A549 (cell line): ENCODE measurements at places on chromosomes 16 and 17.

- DNase-seq: no peak
These were observed 705 bp downstream of the FOXK2 start for GRCh38 chr17:82519971-82520903.

DNA sequence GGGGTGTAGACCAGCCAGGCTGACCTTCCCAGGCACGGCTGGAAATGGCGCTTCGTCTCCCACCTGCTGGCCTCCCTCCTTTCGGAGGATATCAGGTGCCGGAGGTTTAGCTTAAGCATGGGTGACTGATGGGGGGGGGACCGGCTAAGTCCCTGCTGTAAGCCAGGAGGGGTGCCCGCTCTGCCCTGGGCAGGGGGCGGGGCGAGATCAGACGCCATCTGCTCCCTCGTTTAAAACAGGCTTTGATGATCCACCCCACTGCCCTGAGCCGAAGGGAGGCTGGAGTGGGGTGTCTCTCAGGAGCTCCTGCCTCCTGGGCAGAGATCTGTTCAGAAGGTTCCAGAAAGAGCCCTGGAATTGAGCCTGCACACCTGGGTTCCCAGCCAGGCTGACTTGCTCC lies 26.0 kb downstream of the C16orf74 start:
- no peak for DNase-seq

DNA sequence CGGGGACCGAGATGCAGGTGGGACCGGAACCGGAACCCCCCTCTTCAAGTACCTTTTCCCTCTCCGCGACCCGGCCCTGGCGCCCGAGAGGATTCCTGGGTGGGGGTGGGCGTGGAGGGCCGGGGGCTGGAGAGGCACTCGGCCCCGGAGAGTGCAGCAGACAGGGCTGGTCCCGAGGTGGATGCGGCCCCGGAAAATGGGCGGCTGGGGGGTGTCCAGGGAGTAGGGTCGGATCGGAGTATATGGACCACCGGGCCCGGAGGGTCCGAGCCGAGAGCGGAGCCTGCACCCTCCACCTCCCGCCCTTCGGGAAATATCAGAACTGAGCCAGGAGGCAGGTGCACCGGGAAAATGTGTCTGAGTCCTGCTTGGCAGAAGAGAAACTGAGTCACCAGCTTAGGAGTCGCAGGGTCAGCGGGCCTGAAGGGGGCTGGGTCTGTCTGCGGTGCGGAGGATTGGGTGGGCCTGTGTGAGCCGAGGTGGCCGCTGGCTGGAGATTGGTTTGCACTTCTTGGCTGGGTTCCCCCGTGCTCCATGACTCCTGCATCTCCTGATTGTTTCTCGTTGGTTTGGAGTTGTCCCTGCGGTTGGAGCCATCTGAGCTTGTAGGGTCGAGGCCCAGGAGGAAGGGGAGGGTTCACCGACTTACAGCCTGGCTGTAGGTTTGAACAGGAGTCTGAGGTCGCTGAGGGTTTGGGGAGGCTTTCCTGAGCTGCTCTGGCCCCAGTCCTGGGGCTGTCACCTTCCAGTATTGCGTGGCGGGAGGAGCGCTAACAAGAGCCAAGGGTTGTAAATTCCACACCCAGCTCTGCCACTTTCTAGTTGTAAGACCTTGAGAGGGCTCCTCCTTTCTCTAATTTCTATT lies 518 bp downstream of the SH2B1 start:
- DNase-seq: no peak

DNA sequence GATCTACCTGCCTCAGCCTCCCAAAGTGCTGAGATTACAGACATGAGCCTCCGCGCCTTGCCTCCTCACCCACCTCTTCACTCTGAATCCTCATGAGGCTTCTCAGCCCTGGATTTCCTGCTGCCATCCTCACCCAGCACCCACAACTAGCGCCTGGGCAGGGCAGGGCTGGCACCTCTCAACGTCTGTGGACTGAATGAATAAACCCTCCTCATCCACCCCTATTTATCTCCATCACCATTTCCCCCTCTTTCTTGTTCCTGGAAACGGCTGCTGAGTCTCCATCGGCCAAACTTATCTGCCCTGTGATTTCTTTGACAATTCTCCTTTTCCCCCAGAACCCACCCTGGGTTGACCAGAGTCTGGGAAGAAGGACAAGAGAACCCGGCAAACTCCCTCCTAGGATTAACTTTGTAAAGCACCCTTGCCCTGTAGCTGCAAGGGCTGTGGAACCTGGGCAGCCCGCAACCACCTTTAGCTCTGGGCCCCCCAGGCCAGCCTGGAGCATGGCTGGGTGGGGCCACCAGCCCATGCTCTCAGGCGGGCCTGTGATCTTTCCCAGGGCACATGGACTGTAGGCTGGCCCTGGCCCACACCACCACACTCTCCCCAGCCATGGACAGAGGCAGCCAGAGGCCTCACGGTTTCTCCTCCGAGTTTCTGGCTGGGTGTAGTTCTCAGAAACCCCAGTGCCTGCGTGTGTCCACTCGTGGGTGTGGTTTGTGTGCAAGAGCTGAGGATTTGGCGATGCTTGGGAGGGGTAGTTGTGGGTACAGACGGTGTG lies 2.4 kb downstream of the SPN start:
- no peak for DNase-seq

DNA sequence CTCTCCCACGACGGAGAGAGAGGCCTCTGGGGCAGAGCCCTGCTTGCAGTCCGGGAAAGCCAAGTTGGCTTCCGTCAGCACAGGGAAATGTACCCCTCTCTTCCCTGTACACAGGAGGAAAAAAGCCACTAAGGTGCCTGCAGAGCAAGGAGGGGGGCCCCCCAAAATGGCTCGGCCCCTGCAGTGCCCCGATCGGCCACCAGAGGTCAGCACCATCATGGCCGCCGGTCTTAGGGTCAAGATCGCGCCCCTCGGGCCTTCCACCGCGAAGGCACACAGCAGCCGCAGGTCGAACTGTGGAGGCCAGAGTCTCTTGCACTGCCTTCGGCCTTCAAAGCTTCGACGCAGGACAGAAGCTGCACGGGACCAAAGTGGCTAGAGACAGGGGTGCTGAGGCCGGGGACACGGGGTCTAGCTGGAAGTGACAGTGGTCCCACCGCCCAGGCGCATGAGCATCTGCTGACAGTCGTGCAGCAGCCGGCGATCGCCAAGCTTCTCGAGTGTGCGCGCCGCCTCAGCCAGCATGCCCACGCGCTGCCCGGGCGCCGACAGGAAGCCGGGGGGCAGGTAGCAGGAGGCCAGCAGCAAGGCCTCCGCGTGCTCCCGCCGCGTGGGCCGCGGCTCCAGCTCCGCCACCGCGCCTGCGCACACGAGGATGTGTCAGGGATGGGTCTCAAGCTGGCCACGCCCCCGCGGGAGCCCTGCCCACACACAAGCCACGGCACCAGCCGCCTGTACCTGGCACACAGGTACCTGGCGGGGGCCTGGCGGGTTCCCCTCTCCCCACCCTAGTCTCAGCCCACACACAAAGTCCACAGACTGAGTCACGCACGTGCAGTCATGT lies 24.4 kb downstream of the SREBF1 start:
- DNase-seq: peak; percentile 89

GRCh38 chr17:43356999-43357398 lies 41.8 kb upstream of the ARL4D start:
- DNase-seq: peak; percentile 79

DNA sequence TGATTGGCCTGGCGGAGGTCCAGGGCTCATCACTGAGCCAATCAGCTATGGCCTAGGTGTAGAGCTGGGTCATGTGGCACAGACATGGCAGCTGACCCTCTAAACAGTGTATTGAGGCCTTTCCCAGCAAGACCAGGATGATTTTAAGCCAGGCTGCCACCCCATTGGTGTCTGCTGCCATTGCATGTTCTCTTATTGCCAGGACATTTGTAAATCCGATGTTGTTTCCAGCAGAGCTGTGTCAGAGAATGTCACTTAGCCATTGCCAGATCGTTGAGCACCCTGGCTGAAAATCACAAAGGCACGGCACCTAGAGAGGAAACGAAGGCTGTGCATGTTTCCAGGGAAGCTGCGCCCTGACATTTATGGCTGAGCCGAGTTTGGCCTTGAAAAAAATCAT lies 33.4 kb downstream of the RBFOX1 start:
- no peak for DNase-seq

DNA sequence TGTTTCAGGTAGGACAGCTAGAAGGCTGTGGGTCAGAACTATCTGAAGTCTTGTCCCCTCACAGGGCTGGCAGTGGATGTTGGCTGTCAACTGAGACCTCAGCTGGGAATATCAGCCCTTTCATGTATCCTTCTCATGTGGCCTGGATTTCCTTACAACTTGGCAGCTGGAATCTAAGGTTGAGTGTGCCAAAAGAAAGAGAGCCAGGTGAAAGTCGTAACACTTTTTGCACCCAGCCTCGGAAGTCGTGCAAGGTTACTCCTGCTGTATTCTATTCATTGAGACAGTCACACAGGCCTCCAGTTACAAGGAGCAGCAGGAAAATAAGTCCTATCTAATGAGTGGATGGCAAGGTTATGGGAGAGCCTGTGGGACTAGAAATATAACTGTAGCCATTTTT lies 52.6 kb upstream of the DNAH9 start:
- DNase-seq: no peak

GRCh38 chr16:56347670-56348069 lies 77.7 kb downstream of the AMFR start:
- DNase-seq: no peak

- DNase-seq: no peak
These were observed 29.1 kb downstream of the ENDOV start for GRCh38 chr17:80443916-80444643.

DNA sequence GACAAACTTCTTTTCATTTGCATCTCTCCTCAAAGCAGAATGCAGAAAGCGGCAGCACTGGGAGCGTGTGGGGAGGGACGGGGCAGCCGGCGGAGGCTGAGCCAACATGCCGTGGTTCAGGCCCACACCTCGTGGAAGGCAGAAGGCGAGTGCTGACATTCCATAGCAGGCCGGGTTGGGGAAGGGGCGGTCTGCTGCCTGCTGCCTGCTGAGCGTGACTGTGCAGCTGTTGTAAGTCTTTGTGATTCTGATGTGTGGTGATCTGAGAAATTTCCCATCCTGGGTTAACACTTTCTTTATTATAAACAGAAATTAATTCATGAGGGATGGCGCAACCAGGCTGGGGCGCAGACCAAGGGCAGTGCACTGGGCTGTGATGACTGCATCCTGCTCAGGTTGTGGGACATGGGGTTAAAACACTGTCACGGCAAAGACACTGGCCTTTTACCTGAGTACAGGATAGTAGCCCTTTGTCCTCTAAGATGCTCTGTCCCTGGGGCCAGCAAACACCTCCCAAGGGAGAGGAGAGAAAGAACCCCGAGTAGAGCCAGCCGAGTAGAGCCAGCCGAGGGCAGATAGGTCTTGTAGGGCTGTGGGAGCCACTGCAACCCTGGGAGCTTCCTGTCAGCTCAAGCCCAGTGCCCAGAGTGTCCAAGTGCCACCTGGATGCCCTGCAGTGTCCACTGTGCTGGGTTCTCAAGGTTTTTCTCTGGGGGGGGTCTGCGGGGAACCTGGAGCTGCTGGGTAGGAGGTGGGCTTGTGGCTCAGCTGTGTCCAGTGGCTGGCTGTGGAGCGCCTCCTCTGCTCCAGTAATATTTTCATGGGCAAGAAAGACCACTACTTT lies 8.8 kb upstream of the DNASE1 start:
- no peak for DNase-seq

- no peak for DNase-seq
These were observed 17.4 kb downstream of the IRF8 start for GRCh38 chr16:85916141-85916890.

DNA sequence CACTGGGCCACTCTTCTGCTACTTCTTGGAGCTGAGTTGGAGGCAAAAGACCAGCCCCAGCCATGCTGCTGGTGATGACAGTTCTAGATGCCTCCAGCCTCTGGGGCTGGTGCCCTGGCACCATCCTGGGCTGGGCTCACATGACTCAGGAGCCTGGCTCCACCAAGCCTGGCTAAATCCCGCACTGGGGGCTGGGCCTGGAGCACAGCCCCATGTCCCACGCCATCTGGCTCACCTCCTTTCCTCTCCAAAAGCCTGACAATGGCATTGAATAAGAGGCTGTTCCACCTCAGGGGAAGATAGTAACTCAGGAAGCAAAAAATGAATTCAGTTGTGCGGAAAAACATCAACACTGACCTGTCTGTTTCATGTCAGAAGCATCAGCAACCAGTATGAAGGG lies 45.1 kb upstream of the MTSS2 start:
- DNase-seq: no peak

DNA sequence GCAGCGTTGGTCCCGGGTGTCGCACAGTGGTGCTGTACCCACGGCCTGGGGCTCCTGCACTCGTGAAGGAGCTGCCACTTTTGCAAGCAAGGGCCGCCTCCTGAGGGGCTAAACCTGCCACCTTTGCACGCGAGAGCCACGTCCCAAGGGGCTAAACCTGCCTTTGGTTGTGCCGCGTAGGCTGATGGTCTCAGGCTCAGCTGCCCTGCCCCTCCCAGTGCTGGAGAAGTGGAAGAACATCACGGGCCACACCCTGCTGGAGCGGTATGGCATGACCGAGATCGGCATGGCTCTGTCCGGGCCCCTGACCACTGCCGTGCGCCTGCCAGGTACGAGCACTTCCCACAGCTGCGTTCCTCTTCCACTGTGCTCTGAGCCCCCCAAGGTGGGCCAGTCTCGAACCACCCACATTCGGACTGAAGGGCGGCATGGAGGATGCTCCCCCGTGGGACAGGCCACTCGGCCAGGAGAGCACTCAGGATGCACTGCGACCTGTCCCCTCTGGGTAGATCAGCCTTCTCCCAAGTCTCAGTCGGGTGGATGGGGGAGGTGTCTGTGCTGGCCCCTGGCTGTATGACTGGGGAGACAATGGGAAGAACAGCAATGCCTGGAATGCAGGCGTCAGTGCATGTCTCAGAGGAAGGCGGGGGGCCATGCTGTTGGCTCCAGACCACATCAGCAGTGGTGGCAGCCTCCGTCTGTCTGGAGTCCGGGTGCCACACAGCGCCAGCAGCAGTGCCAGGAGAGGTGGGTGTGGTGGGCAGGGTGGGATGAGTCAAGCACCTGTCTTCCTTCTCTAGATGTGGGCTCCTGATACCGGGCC lies 20.7 kb downstream of the ACSF3 start:
- no peak for DNase-seq

- no peak for DNase-seq
These were observed 12.3 kb upstream of the RAI1 start for GRCh38 chr17:17668775-17669579.

- no peak for DNase-seq
These were observed 9.3 kb downstream of the ZNF263 start for GRCh38 chr16:3292604-3293003.

- DNase-seq: no peak
These were observed 7.5 kb upstream of the JUP start for GRCh38 chr17:41793784-41794539.

GRCh38 chr17:31521632-31522283 lies 130.3 kb downstream of the RAB11FIP4 start:
- DNase-seq: no peak

GRCh38 chr16:87324411-87325275 lies 7.5 kb upstream of the C16orf95 start:
- peak; percentile 77 for DNase-seq
